Activated CD8-positive, alpha-beta memory T cell treated with anti-CD3 and anti-CD28 coated beads for 24 hours (primary cell): ENCODE measurements at places on chromosomes 13 and 19.

DNA sequence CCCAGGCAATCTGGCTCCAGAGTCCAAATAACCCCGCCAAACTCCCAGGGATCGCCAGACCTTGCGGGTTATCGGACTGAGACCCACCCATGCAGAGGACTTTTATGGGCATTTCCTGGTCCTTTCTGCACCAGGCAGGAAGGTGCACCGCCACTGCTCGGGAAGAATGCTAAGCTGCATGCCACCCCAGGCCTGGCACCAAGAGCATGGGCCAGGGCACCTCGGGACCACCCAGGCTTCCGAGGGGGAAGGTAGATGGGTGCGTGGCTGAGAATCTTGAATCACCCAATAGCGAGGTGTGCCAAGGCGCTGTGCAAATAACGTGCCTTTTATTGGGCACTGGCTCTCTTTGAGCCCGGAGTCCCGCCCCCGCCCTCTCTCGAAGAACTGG is 422 bp upstream of the ZNF575 start:
- no peak for DNase-seq

DNA sequence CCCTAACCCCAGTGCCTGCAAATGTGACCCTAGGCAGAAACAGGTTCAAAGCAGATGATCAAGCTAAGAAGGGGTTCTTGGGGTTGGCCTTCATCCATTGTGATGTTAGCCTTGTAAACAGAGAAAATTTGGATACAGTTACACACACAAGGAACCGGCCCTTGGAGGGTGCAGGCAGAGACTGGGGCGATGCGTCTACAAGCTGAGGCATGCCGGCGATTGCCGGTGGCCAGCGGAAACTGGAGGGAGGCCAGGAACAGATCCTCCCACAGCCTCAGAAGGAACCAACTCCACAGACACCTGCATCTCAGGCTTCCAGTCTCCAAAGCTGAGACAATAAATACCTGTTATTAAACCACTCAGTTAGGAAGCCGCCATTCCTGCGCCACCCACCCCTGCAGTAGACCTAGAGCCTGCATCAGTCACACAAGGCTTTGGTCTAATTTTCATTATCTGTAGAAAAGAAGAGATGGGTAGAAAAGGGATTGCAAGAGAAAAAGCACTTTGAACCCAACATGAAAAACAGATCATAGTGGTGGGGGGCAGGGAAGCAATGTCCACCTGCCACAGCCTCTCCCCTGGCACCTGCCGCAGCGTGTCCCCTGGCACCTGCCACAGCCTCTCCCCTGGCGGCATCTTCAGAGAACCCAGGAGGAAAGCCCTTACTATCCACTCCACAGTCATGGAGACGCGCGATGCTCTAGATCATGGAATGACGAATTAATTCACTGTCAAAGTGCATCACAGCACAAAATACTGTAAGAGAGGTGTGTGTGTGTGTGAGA is 119.7 kb upstream of the SOX1 start:
- peak; percentile 13 for DNase-seq

GRCh38 chr13:74646091-74646490 is 511.9 kb upstream of the KLF12 start:
- no peak for DNase-seq

DNA sequence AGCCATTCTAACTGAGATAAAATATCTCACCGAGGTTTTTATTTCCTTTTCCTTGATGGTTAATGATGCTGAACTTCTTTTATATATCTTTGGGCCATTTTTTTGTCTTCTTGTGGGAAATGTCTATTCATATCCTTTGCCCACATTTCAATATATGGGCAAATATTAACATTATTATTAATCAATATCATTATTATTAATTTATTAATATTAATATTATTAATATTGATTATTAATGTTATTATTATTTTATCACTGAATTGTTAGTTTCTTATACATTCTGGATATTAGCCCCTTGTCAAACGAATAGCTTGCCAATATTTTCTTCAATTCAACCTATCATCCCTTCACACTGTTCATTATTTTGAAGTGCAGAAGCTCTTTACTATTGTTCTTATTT is 2203.6 kb downstream of the PCDH9 start:
- no peak for DNase-seq

DNA sequence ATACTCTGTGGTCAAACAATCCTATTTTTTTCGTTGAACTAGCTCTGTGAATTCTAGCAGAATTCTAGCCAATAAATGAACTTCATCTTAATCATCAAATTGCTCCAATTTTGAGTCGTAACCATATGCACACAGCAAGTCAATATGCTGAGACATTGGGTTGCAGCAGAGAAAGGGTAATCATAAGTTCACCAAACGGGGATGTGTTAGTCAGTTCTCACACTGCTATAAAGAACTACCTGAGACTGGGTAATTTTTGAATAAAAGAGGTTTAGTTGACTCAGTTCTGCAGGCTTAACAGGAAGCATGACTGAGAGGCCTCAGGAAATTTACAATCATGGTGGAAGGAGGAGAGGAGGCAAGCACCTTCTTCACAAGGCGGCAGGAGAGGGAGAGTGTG is 67.7 kb upstream of the ABCC4 start:
- no peak for DNase-seq

DNA sequence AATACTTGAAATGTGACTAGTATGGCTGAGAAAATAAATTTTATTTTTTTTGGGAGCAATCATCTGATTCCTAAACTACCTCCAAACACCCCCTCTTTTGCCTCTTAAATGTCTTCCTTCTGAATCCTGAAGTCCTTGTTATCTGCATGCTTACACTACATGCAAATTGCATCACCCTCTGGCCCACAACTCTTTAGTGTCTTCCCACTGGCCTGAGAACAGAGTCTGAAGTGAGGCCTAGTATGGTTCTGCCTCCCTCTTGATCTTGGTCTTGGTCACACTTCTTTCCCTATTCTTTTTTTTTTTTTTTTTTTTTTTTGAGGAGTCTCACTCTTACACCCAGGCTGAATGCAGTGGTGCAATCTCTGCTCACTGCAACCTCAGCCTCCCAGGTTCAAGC is 4.8 kb downstream of the ZNF558 start:
- no peak for DNase-seq

GRCh38 chr19:4619668-4620294 is 19.5 kb upstream of the TNFAIP8L1 start:
- DNase-seq = no peak

- DNase-seq = no peak
Observed at GRCh38 chr13:107133950-107134349, 566.0 kb upstream of the ARGLU1 start.

- no peak for DNase-seq
Observed at GRCh38 chr19:14019100-14019499, 8.8 kb upstream of the RLN3 start.

DNA sequence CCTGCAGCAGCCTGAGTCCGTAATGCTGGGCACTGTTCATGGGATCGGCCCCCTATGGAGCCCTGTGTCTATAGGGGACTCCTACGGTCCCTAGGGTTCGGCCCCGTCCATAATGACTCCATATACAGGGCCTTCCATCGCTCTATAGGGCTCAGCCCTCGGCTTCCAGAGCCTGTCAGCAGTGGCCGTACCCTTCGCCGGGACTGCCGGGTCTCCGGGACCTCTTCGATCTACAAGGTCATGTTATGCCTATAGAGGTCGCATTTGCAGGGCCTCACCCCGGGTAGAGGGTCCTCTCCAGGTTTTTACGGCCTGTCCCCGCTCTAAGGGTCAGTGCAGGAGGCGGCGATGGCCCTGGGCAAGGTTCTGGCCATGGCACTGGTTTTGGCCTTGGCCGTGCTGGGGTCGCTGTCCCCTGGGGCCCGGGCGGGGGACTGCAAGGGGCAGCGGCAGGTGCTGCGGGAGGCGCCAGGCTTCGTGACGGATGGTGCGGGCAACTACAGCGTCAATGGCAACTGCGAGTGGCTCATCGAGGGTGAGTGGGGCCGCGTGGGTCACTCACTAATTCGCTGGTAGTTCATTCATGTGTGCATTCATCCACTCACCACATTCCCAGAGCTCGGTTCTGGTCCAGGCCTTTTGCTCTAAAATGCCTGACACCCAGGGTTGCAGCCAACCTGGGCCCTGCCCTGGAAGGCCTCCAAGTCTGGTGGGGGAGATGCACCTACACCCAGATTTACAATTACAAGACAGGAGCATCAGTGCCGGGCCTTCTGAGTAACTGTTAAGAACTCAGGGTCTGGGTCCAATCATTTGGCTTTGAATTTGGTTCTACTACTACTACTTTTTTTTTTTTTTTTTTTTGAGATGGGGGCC is 699 bp downstream of the MEGF8 start:
- DNase-seq = no peak

- DNase-seq = no peak
Observed at GRCh38 chr19:39224910-39225309, 19.9 kb downstream of the IFNL3 start.

DNA sequence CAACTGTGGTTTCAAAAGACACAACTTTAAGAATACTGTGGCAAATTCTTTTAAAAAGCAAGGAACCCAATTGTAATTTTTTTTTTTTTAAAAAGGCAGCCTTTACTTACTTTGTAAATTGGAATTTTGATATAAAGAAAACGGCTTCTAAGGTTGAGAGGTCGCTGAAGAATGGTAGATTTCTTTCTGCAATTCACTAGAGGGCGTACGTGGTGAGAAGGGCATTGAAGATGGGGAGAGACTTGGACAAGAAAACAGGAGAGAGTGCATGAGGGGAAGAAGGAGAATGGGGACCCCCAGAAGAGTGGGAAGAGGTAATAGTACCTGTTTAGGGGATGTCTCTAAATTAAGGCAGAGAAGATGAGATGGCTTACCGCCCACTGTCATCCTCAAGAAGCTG is 33.5 kb upstream of the PABPC3 start:
- DNase-seq = no peak

DNA sequence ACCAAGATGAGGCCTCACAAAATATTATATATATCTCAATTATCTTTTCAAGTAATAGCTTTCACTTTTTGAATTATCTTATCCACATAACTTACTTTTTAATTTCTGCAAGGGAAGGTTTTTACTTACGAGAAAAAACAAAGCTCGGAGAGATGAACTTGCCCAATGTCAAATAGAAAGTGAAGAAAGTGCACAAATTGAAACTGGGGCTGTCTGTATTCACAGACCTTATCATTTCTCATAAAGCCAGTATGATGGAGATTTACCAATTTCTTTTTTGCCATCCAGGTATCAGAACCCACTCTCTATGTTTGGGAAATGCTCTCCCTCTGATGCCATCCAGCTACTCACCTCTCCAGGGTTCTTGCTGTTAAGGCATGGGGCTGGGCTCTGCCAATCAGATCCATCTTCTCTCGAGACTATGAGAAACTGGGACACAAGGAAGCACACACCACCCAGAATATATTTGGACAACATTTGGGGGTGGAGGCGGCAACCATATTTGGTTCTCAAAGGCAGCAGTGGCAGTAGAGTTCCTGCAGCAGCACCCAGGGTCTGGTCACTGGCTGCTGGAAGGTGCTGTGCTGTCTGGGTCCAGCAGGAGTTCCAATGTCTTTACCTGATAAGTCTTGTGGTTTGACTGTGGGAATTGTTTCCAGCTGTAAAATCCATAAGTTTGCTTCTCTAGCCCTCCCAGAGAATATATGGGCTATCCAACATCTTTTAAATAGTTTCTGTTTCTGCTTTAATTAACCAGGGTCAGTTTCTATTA is 45.8 kb upstream of the SCEL start:
- DNase-seq = no peak

DNA sequence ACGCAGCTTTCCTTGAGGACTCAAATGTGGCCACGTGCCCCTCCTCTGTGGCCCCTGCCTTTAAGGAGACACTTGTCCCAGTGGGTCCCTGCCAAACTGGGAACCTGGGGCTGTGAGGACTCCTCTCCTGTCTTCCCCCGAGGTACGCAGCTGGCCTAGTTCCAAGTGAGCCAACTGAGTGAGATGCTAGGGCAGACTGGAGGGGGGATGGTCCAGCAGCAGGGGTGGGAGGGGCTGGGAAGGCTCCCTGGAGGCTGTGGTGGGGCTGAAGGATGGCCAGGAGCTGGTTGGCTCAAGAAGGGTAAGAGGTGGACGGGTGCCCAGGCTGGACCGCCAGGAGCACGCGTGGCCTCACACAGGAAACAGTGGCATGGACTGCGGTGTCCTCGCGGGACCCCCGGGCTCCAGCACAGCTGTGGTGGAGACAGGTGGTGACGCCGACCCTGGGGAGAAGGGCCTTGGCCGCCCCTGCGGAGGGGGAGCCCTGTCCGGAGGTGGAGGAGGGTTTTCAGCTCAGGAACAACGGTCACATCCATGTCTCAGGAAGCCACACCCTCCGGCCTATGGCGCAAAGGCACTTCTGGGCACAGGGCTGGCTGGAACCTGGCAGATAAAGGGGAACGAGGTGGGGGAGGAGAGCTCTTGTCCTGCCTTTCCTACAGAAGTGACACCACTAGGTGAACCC is 45.8 kb downstream of the MLLT1 start:
- no peak for DNase-seq

DNA sequence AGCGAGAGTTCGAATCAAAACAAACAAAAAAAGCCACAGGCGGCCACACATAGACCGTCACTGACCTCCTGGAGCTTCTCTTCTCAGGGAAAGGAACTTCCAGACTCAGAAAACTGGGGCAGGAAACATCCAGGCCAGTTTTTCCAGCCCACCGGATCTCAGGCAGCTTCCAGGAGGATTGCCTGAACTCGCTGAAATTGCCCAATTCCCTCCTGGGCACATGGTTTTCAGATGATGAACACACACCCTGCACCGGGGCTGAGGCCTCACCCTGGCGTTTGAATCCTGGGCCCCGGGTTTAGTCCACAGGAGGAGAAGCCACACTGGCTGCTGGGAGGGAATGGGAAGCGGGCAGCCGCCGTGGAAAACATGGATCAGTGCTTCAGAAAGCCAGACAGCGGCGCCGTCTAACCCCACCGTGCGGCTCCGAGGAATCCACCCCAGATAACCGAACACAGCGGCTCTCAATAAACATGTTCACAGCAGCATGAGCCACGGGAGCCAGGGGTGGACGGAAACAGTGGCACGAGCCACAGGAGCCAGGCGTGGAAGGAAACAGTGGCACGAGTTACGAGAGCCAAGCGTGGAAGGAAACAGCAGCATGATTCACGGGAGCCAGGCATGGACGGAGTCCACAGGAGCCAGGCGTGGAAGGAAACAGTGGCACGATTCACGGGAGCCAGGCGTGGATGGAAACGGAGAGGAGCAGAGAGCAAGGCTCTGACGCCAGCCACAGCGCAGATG is 18.2 kb upstream of the PTBP1 start:
- no peak for DNase-seq

- no peak for DNase-seq
Observed at GRCh38 chr19:11378319-11379189, 4.1 kb downstream of the SWSAP1 start.

DNA sequence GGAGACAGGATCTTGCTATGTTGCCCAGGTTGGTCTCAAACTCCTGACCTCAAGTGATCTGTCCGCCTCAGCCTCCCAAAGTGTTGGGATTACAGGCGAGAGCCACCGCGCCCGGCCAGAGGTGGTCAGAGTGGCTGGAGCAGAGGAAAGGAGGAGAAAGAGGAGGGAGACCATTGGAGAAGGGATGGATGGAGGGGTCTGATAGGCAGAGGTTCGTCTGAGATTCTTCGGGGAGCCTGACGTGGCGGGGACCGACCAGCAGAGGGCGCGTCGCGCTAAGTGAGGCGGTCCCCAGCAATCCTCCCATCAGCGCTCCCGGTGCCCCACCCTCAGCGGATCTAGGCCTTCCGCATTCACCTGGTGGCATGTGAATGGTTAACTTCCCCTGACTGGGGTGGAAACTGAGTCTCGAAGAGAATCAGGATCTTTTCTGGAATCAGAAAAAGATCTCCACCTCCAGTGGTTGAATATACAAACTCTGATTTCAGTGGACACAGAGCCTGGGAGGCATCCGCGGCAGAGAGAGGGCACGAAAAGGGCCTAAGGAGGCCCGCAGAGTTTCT is 8.8 kb downstream of the GTPBP3 start:
- DNase-seq = peak; percentile 93
